Foreskin fibroblast (primary cell): ENCODE measurements at places on chromosomes 1 and 21.

- no peak for DNase-seq
Observed at GRCh38 chr1:70384542-70384941, 26.5 kb upstream of the CTH start.

DNA sequence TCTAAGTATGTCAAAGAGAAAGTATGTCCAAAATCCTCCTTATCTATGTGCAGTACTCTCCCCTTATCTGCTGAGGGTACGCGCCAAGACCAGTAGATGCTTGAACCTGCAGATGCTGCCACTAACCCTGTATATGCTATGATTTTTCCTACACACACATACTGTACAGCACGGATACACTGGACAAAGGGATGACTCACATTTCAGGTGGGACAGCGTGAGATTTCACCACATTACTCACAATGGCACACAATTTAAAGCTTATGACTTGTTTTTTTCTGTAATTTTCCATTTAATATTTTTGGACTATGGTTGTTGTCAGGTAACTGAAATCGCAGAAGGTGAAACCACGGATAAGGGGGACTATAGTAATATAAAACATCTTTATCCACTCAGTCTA, 4.1 kb downstream of the ORC1 start:
- no peak for DNase-seq

- DNase-seq: peak; percentile 35
Observed at GRCh38 chr1:151311011-151311410, 16.2 kb downstream of the PI4KB start.

DNA sequence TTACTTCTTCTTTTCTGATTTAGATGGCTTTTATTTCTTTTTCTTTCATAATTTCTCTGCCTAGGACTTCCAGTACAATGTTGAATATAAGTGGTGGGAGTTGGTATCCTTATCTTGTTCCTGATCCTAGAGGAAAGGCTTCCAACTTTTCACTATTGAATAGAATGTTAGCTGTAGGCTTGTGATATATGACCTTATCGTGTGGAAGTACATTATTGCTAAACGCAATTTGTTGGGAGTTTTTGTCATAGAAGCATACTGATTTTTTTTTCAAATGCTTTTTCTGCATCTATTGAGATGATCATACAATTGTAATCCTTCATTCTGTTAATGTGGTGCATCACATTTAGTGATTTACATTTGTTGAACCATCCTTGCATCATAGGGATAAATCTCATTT, 79.5 kb downstream of the FASLG start:
- no peak for DNase-seq

DNA sequence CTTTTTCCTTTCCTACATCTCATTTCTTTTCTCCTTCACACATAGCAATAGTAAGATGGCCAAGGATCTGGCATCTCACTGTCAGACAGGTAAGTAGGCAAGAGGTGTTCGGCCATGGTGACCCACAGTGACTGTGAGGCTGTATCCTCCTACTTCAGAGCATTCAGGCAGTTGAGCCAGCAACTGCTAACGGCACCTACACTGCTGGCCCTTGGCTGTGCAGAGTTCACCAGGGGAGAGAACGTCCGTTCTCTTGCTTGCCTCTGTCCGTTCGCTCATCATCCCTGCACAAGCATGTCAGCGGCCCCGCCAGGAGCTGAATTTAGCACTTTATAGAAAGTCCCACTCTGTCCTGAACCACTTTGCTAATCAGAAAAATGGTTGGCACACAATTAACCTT, 113.6 kb downstream of the GREM2 start:
- DNase-seq: no peak

DNA sequence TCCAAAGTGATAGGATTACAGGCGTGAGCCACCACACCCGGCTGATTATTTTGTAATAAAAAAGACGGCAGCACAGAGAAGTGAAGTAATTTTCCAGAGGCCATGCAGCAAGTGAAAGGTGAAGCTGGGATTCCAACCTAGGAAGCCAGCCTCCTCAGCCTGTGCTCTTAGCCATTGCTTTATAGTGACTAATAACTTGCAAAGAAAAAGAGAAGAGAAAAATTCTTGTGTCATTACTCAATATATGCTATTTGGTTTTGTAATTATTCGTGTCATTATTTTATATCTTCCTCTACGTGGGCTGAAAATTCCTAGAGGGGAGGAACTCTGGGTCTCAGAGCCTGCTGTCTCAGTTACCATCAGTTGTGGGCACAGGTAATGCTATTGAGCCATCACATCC, 1.6 kb upstream of the IER5 start:
- peak; percentile 76 for DNase-seq

DNA sequence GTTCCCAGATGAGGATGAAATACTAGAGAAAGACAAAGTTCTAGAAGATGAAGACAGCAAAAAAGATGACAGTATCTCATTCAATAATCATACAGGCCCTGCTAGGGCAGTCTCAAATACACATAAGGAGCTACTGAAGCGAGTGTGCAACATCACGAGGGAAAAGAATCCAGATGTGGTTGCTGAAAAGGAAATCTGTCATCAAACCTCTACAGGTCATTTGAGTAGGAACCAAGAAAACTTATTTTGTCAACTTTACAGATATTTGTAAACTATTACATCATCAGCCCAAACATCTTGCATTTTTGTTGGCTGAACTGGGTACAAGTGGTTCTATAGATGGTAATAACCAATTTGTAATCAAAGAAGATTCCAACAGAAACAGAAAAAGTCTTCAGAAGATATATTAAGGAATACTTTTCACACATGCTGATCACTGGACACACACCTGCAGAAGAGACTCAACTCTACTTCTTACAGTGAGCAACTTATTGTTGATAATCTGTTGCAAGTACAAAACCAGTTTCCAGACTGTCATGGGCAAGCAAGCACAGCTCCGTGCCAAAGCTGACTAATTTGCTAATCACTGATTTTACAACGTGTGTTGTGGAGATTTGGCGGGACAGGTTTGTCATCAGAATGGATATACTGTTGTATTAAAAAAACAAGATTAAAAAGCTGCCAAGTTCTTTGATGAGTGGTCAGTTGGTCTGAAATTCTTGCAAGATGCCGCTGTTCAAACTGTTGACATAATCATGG, 42.1 kb downstream of the TRIM33 start:
- DNase-seq: peak; percentile 32

- DNase-seq: no peak
Observed at GRCh38 chr1:200880212-200880611, 7.4 kb downstream of the GPR25 start.

DNA sequence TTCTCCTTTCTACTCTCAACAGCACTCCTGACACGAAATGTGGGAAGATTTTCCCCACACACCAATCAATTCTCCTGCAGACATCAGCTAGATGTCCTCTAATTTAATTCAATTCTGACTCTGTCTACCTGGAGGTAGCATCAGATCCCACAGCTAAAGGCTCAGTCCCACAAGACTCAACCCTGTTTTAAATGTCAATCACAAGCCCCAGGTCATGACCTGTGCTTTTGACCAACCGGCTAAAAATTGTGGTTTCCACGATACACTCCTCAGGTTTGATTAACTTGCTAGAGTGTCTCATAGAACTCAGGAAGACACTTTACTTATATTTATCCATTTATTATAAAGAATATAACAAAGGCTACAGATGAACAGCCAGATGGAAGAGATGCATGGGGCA, 27.4 kb downstream of the IL23R start:
- DNase-seq: no peak

GRCh38 chr1:201729973-201730608, 98.9 kb upstream of the IPO9 start:
- DNase-seq: no peak

- no peak for DNase-seq
Observed at GRCh38 chr1:178868706-178869105, 2.2 kb downstream of the ANGPTL1 start.

DNA sequence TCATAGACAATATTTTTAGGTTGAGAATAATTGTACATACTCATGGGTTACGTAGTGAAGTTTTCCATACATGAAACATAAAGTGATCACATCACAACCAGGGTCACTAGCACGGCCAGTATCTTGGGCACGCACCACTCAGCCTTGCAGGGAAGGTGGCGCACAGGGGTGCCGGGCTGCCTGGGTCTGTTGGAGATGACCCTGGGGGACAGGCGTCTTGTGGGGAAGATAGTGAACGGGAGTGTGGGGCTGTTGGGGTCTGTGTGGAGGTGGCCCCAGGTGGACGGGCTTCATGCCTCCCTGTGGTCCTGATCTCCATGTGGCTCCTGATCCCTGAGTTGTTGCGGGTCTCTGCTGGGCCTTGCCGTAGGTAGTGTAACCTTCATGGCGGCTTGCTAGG, 38.3 kb upstream of the PRSS38 start:
- no peak for DNase-seq

DNA sequence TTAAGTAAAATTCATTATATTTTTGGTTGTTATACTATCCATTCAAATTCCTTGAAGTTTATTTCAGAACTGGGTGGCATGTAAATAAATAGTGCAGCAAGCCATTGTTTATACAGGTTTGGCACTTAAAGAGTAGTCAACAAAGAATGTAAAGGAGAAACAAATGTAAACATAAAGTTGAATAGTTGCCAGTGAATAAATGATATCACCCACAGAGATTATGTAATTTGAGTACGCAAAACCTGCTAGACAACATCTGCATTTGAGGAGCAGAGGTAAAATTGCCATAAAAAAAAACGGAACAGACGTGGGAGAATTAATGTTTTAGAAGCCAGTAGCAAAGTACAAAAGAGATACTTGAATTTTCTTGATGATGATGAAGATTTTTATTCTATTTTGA, 111.6 kb downstream of the ADGRL2 start:
- DNase-seq: no peak

GRCh38 chr1:111372336-111372965, 55.1 kb downstream of the OVGP1 start:
- no peak for DNase-seq

GRCh38 chr21:36698981-36699545, at the start of gene SIM2:
Gene SIM2, plus strand, starts transcription at chr21:36699115. Its CDS starts 632 bp downstream, at chr21:36699747.
- no peak for DNase-seq

GRCh38 chr1:2589431-2590232, 3.1 kb downstream of the PRXL2B start:
- DNase-seq: no peak

DNA sequence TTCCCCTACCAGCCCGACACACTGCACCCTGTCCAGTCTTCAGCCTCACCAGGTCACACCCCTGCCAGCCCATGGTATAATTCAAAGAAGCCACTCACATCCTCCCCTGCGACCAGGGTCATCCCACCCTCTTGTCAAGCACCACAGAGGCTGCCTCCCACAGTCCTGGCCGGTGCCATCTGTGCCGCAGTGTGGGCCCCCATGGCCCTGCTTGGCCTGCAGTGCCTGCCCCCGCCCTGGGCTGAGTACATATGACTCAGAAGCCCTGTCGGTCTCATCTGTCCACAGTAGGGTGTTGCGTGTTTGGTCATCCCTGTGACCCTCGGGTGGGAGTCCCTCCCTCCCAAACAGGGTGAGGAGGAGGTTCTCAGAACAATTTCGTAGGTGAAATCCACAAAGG, 190.8 kb upstream of the AJAP1 start:
- DNase-seq: no peak

DNA sequence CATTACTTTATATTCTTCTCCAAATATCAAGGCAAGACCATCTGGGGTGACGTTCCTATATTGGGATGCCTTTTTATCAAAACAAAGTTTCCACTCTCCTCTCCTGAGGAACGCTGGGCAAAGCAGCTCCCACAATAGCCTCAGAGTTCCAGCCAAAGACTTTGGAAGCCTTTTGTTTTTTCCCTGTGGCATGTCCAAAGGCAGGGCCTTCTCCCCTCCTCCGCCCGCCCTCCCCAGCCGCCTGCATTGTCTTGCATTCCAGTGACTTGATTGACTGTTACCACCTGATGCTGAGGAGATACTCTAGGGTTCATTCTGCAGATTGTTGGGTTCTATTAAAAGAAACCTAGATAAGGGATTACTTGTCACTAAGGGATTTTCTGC, 43.5 kb downstream of the PROX1 start:
- no peak for DNase-seq

DNA sequence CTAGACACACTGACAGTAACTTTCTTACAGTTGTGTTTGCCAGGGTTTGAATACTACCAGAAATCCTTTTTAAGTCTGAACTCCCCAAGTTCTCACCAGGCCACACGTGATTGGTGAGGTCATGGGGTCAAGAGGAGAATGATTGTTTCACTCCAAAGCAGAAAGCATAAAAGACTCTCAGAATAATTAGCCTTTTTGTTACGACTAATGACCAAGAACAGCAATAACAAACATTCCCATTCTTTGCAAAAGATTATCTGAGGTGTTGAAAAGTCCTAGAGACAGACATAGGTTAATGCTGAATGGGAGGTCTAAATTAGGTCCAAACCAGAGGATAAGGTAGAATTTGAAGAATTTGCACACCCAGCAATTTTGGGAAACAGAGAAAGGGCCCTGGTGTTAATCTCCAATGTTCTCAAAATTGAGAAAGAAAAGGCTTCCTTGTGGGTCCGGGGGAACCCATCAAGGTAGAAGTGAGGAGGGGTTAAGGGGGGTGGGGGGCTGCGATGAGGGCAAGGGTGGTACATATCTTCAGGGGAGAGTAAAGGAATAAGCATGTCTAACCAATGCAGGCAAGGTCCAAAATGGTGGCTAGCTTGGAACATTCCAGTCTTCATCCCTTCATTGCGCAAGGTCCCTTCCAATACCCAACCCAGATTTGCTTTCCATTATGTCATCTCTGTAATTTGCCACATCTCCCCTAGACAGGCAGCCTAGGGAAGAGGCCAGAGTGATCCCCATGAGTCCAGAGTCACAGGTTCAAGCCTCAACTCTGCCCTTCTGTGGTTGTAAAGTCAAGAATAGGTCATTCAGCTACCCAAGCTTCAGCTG, 74.6 kb upstream of the NFIA start:
- DNase-seq: no peak

DNA sequence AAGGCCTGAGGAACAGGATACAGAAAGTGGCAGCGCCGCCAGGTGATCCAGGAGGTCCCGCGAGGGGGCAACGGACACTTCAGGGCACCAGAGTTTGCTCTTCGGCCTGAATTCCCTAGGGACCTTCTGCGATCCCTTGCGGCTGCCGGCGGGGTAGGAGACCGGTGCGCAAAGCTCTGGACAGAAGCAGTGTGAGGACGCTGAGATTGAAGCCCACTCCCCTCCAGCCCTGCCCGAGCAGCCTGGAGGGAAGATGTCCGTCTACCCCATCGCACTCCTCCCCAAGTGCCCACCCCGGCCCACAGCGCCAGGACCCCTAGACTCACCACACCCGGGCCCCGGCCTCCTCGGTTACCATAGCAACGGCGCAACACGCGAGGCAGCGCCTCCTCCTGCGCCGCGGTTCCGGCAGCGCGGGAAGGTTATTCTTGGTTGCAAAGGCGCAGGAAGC, at the start of gene ANKRD45:
TSS of gene ANKRD45 (minus strand) at position 361 of the 451 bp plus-strand sequence. CDS start 10,433 bp downstream, outside the sequence.
- DNase-seq: peak; percentile 25
